ENCODE measurements at places on chromosomes 3 and 15. TPM values are rescaled to one million over a fixed set of nuclear protein-coding genes. Genes with fewer than 3 reads are reported as not detected.
A peak's percentile ranks its signal among the peaks of the same experiment; 100 is the strongest.

GRCh38 chr3:170321321-170322034 lies 36.0 kb upstream of the SKIL start:
- peaks cover 2% of the 10 kb centered on the region for H3K36me3 ChIP-seq
- H3K4me1 ChIP-seq: peaks cover 46% of the 10 kb centered on the region
- DNase-seq: no peak
- peak overlapping the region; percentile 93 for H3K27ac ChIP-seq
- no peaks in the 10 kb centered on the region for H3K27me3 ChIP-seq

GRCh38 chr3:86595696-86596095 lies 395.3 kb downstream of the VGLL3 start:
- no peak overlapping the region for H3K27ac ChIP-seq
- DNase-seq: no peak
- H3K27me3 ChIP-seq: no peaks in the 10 kb centered on the region
- H3K4me3 ChIP-seq: no peak overlapping the region
- no peaks in the 10 kb centered on the region for H3K36me3 ChIP-seq

DNA sequence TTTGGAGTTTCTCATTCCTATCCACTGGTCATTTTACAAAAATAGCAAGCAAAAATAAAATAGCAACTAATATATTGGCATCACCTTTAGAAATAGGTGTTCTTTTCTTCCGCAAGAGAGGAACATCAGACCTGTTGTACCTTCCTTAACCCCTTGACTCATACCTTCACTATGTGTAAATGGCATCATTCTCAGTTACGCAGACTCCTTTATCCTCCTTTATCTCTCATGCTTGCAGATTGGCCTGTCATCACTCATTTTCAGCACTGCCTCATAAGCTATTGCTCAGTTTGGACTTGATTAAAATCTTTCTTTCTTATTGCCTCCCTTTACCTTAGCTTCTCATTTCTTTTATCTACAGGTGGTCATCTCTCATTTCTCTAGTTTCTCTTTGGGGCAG lies 21.4 kb downstream of the ARHGEF26 start:
- H3K27me3 ChIP-seq: no peaks in the 10 kb centered on the region
- no peak overlapping the region for H3K4me3 ChIP-seq
- H3K4me1 ChIP-seq: peaks cover 34% of the 10 kb centered on the region

- no peak overlapping the region for H3K27ac ChIP-seq
- H3K4me3 ChIP-seq: peak overlapping the region; percentile 66
- H3K36me3 ChIP-seq: no peaks in the 10 kb centered on the region
- peaks cover 42% of the 10 kb centered on the region for H3K27me3 ChIP-seq
- DNase-seq: no peak
Measured at GRCh38 chr15:95325763-95326404, 1004.6 kb upstream of the NR2F2 start.

DNA sequence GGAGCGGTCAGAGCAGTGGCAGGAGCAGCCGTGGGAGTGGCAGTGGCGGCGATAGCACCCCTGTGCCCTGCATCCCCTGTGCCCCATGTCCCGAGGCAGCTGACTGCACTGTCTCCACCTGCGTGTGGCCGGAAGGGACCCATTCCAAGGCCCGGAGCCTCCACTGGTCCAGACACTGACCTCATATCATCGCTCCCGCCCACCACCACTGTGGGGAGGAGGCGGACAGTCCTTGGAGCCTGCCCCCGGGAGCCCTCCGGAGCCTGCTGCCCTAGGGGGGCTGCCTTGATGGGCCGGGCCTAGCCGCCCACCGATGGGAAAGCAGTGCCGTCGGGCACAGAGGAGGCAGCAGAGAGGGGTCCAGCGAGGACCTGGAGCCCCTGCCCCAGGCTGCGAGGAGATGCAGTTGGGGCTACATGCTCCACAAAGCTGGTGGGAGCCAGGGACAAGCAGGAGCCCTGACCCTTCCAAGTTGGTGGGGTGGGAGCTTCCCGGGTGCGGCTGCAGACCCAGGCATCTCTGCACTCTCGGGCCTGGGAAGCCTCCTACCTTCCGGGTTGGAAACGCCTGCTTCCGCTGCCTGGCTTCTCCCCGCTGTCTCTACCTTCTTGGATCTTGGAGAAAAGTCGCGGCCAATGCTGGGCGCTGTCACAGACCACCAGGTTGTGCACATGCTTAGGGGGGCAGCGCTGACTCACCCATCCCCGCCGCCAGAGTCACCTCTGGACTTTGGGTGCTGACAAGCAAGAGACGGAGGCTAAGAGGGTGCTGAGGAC lies 283.2 kb upstream of the ROBO1 start:
- no peaks in the 10 kb centered on the region for H3K27me3 ChIP-seq
- no peak for DNase-seq
- H3K36me3 ChIP-seq: no peaks in the 10 kb centered on the region
- H3K4me3 ChIP-seq: no peak overlapping the region
- H3K4me1 ChIP-seq: no peaks in the 10 kb centered on the region

Gene CLRN1
- total RNA-seq: not detected

DNA sequence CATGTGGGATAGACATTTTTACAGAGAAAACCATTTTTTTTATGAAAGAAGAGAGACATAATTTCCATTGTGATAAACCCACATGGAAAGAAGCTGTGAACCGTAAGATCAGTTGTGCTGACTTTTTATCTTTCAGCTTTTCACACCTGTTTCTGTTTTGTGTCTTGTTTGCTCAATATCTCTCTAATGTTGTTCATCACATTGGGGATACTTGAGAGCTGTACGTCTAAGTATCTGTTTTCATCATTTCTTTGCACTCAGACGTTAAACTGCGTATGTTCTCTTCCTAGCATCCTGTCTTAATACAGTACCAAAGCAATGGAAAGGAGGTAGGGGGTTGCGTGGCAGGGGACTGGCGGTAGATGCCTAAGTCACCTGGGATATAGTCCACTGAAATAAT lies 449.0 kb downstream of the NAALADL2 start:
- H3K27ac ChIP-seq: no peak overlapping the region
- H3K36me3 ChIP-seq: no peaks in the 10 kb centered on the region
- H3K27me3 ChIP-seq: no peaks in the 10 kb centered on the region

Gene ITIH1
- total RNA-seq: 14.1 TPM

Gene CDC25A
- total RNA-seq: 24.5 TPM

Gene STRA6
- 17.9 TPM for total RNA-seq

DNA sequence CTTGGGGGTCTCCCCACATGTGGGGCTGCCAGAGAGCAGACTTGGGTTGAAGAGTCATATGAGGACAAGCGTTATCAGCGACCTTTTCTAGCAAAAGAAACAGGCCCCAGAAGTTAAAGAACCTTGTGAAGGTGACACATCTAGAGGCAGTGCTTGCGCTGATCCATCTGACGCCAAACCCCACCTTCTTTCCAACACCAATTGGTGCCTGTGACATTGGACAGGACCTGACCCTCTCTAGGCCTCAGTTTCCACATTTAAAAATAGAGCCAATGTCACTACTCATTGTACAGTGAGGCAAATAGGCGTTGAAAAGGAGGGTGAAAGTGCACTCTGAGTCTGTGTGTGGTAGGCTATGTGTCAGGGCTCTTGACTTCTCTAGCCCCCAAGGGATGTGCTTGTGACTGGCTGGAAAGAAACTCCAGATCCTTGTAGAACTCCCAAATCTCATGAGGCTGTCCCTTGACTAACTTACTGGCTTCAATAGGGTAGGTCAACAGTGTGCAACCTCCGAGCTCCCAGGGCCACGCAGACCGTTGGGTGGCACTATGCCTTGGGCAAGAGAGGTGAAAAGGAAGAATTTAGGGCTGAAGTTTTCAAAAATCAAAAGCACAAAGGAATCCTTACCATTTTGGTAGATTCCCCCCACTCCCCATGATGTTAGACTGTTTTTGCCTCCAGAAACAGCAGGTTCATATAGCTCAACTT lies 666 bp upstream of the FAM219B start:
- peak overlapping the region; percentile 100 for H3K4me3 ChIP-seq
- H3K27me3 ChIP-seq: no peaks in the 10 kb centered on the region
- DNase-seq: no peak
- H3K27ac ChIP-seq: peak overlapping the region; percentile 96
- H3K4me1 ChIP-seq: peaks cover 21% of the 10 kb centered on the region

DNA sequence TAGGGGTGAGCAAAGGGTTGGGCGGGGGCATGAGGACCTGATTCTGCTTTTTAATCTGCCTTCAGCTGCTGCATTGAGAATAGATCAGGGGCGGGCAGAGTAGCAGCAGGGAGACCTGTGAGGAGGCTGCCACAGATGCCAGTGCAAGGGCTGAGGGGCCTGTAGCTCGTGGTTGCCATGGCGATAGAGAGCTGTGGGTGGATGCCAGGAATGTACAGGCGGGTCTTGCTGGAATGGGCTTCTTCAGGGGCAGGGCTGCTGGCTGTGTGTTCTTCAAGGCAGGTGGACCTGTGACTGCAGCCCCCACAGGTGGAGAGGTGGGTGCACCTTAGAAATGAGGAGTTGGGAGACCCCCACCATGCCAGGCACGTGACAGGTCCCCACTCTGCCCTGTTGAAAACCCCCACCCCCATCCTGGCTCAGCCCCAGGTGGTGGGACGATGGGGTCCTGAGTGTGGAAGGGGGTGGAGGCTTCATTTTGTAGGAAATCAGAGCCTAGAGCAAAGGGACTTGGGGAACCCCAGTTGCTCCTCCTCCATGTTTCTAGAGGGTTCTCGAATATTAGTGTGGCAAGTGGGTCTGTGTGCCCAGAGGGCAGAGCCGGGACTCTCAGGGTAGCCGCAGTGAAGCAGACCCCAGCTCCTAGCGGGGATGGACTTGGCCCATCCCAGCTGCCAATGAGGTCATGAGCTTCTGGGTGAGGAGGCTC lies 38.3 kb downstream of the SLC6A6 start:
- H3K36me3 ChIP-seq: peaks cover 8% of the 10 kb centered on the region
- no peaks in the 10 kb centered on the region for H3K27me3 ChIP-seq
- no peak overlapping the region for H3K4me3 ChIP-seq
- H3K27ac ChIP-seq: peak overlapping the region; percentile 76
- DNase-seq: no peak

DNA sequence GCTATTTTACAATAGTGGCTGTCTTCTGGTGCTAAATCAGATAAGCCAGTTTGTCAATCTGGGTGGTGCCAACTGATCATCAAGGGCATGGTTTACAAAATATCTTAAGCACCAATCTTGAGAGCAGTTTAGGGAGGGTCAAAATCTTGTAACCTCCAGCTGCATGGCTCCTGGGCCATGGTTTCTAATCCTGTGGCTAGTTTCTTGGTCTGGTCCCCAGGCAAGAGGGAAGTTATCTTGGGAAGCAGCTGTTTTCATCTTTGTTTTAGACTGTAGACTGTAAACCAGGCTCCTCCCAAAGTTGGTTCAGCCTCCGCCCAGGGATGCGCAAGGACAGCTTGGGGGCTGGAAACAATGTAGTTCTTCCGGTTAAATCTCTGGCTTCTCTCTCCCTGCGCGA lies 166.8 kb downstream of the IL1RAP start:
- no peak overlapping the region for H3K4me3 ChIP-seq
- no peaks in the 10 kb centered on the region for H3K36me3 ChIP-seq
- H3K27ac ChIP-seq: no peak overlapping the region
- H3K27me3 ChIP-seq: no peaks in the 10 kb centered on the region

GRCh38 chr3:121998030-121998580 lies 23.9 kb downstream of the ILDR1 start:
- H3K27me3 ChIP-seq: peaks cover 32% of the 10 kb centered on the region
- H3K36me3 ChIP-seq: peaks cover 17% of the 10 kb centered on the region
- DNase-seq: no peak

GRCh38 chr3:178217479-178217878 lies 318.8 kb upstream of the KCNMB2 start:
- no peaks in the 10 kb centered on the region for H3K4me1 ChIP-seq
- no peak for DNase-seq
- no peaks in the 10 kb centered on the region for H3K27me3 ChIP-seq
- peak overlapping the region; percentile 75 for H3K27ac ChIP-seq
- no peaks in the 10 kb centered on the region for H3K36me3 ChIP-seq

GRCh38 chr3:174335910-174336309 lies 523.2 kb upstream of the NAALADL2 start:
- DNase-seq: no peak
- no peaks in the 10 kb centered on the region for H3K4me1 ChIP-seq
- H3K4me3 ChIP-seq: no peak overlapping the region
- no peaks in the 10 kb centered on the region for H3K36me3 ChIP-seq
- H3K27ac ChIP-seq: no peak overlapping the region
- no peaks in the 10 kb centered on the region for H3K27me3 ChIP-seq

DNA sequence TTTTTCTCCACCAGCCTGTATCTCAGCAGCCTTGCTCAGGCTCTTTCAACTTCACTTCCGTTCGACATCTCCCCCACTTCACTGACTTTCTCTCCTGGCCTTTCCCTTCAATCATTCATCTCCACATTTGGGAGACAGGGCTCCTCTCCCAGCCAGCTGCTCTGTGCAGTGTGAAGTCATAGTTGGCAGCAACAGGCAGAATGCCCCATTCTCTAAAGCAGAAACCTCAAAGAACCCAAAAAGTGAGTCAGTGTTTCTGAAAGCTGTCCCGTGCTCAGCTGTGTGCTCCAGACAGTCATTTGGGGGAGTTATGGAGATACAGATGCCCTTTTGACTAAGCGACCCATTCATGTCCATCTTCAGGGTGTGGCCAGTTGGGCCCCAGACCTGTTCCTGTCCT lies 54.3 kb downstream of the NTRK3 start:
- no peaks in the 10 kb centered on the region for H3K4me1 ChIP-seq
- DNase-seq: no peak
- H3K4me3 ChIP-seq: no peak overlapping the region
- H3K27me3 ChIP-seq: peaks cover 23% of the 10 kb centered on the region

DNA sequence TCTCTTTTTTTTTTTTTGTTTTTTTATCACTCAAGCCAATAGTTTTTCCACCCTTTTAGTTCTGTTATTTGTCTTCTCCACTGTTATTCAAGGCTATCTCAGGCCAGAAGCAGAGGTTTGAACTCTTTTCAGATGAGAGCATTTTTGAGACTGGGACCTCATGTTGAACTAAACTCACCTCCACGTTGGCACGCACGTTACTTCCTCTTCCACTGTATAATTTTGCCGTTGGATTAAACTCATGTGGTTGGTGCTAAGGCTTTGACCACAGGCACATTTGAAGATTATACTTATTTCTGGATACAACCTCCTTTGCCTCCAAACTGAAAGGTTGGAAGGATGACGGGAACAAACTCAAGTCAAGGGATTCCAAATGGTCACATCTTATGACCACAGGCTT lies 501.3 kb upstream of the TPRG1 start:
- DNase-seq: no peak
- H3K36me3 ChIP-seq: peaks cover 4% of the 10 kb centered on the region
- no peak overlapping the region for H3K4me3 ChIP-seq
- peaks cover 4% of the 10 kb centered on the region for H3K4me1 ChIP-seq

DNA sequence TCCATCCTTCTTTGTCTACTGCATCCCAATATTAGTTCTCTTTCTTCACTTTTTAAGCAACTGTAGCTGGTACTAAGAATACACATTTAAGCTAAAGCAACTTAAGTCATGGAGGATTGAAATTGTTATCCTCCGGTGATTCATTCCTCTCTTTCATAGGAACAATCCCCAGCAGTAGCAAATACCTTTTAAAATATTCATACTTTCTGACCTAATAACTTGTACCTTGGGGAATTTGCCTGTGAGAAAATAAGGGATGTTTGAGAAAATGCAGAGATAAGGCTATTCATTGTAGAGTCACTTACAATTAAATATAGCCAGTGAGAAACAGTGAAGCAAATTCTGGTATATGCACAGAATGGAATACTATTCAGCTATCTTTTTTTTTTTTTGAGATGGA lies 66.0 kb downstream of the VPS13C start:
- H3K27me3 ChIP-seq: no peaks in the 10 kb centered on the region
- no peaks in the 10 kb centered on the region for H3K4me1 ChIP-seq
- peaks cover 12% of the 10 kb centered on the region for H3K36me3 ChIP-seq
- H3K4me3 ChIP-seq: no peak overlapping the region
- no peak for DNase-seq
- H3K27ac ChIP-seq: peak overlapping the region; percentile 21

Data from progenitor cell of endocrine pancreas (in vitro differentiated cells).